ENCODE measurements at places on chromosomes 5 and 9.

- H3K36me3 ChIP-seq, result no peaks in the 10 kb centered on the region
- H3K4me3 ChIP-seq, result no peak overlapping the region
- no peaks in the 10 kb centered on the region for H3K27me3 ChIP-seq
- H3K27ac ChIP-seq, result no peak overlapping the region
- no peaks in the 10 kb centered on the region for H3K4me1 ChIP-seq
Observed at GRCh38 chr5:69030358-69031062, 63.3 kb upstream of the SLC30A5 start.

DNA sequence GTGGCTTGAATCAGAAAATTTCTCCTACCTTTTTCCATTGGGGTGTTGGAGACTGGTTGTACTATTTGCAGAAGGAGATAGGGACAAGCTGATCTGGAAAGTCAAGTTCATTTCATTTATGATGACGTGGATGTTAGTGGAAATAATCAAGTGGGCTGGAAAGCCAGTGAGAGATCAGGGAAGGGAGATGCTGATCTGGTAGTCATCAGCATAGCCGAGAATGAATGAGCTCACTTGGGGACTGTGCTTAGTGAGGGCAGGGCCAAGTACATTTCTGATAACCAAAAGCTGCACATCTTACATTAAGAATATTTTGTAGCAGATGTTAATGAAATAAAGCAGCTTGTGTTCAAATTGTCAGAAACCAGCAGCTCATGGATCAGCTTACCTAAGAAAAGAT, 12.1 kb downstream of the MAN2A1 start:
- H3K36me3 ChIP-seq, result peaks cover 3% of the 10 kb centered on the region
- H3K4me3 ChIP-seq, result no peak overlapping the region
- no peaks in the 10 kb centered on the region for H3K27me3 ChIP-seq
- H3K4me1 ChIP-seq, result peaks cover 5% of the 10 kb centered on the region
- no peak overlapping the region for H3K27ac ChIP-seq

DNA sequence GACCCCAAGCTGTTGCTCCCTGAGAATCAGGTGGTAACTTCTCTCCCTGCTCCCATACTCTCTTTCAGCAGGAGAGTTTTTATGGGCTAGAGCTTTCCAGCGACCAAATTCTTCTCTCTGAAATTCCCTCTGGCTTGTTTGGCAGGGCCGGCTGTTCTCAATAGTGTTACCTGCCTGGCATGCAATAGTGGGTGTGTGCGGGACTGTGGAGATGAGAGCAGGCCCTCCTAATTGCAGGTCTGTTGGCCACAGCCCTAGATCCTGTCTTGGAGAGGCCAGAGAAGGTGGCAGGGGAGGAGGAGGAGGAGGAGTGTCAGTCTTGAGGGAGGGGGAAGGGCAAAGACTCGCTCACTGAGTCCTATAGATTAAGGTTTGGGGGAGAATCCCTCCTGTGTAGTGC, 29.5 kb downstream of the AQP7 start:
- H3K36me3 ChIP-seq, result peaks cover 30% of the 10 kb centered on the region
- no peak overlapping the region for H3K4me3 ChIP-seq
- H3K4me1 ChIP-seq, result peaks cover 6% of the 10 kb centered on the region
- no peaks in the 10 kb centered on the region for H3K27me3 ChIP-seq
- DNase-seq, result no peak

- H3K36me3 ChIP-seq, result no peaks in the 10 kb centered on the region
- H3K27ac ChIP-seq, result no peak overlapping the region
- no peaks in the 10 kb centered on the region for H3K4me1 ChIP-seq
- DNase-seq, result no peak
- no peak overlapping the region for H3K4me3 ChIP-seq
Observed at GRCh38 chr5:9382522-9382921, 163.4 kb downstream of the SEMA5A start.

- DNase-seq, result no peak
- H3K4me1 ChIP-seq, result no peaks in the 10 kb centered on the region
- no peak overlapping the region for H3K4me3 ChIP-seq
- no peaks in the 10 kb centered on the region for H3K36me3 ChIP-seq
Observed at GRCh38 chr5:93100428-93100827, 480.6 kb downstream of the NR2F1-AS1 start.
